ENCODE measurements at places on chromosomes 5 and 9.
A peak's percentile ranks its signal among the peaks of the same experiment; 100 is the strongest.

GRCh38 chr5:32360906-32361305 is 48.2 kb upstream of the MTMR12 start:
- DNase-seq: no peak

GRCh38 chr5:79488058-79488457 is 25.9 kb downstream of the HOMER1 start:
- no peak for DNase-seq

- DNase-seq: no peak
Observed at GRCh38 chr5:155148694-155149093, 135.1 kb downstream of the KIF4B start.

DNA sequence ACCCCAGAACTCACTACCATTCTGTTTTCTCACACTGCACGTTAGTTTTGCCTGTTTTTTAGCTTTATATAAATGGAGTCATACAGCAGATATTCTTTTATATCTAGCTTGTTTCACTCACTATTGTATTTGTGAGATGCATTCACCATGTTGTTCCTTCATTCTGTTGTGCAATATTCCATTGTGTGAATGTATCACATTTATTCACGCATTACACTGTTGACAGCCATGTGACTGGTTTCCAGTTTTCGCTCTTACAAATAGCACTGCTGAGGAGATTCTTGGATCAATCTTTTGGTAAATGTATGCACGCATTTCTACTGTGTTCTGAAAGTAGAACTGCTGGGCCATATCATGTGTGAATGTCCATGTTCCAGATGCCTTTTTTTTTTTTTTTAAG is 6.4 kb upstream of the SNX30 start:
- DNase-seq: no peak

GRCh38 chr5:55699041-55699688 is 13.0 kb downstream of the SLC38A9 start:
- peak; percentile 32 for DNase-seq

- no peak for DNase-seq
Observed at GRCh38 chr5:147464211-147464610, 45.7 kb downstream of the DPYSL3 start.

DNA sequence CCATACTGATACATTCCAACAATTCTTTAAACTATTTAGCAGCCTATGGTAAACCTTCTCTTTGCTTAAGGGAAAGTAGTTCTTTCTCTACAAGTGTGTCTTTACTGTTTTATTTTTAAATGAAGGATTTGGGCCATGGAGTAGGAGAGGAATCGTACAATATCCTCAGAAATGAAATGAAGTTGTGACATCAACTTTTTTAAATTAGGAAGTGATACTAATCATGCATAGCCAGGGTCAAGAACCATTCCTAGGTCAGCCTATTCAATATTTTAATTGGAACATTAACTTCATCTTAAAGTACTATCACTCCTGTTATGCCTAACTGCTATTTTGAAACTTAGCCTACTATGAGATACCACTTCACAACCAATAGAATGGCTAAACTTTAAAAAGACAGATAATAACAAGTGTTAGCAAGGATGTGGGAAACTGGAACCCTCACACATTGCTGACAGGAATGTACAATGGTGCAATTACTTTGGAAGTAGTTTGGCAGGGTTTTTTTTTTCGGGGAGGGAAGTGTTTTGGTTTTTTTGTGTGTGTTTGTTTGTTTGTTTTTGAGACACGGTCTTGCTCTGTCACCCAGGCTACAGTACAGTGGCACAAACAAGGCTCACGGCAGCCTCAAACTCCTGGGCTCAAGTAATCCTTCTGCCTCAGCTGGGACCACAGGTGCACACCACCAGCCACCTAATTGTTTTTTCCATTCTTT is 10.7 kb downstream of the AGTPBP1 start:
- DNase-seq: no peak

- no peak for DNase-seq
Observed at GRCh38 chr5:143682246-143682905, 129.6 kb upstream of the HMHB1 start.

DNA sequence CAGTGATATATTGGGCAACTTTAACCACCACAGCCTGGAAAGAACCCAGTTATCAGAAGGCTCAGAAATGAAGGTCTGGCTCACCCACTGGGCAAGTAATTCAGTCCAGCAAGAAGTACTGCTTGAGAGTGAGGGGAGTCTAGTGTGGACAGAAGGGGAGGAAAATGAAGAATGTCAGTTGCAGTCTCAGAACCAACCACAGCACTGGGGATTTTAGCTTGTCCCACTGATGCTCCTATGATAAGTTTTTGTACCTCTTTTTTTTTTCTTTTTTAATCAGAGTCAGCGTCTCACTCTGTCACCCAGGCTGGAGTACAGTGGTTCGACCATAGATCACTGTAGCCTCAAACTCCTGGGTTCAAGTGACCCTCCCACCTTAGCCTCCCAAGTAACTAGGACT is 9.4 kb upstream of the CD72 start:
- no peak for DNase-seq

DNA sequence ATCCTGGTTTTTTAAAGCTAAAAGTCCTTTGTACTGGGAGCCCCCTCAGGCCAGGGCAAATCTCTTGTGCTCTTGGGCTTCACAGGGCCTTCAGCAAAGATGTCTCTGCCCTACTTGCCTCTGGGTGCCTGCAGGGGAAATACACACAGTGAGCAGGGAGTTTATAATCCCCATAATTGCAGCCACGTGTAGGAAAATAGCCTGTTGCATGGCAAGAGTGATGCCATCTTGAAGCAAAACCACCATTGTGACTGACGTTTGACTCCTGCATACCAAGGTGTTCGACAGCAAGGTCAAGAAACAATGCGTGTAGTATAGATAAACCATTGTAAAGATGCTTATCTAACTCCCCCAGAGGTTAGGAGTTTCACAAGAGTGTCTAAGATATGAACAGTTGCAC is 11.4 kb upstream of the IL3 start:
- no peak for DNase-seq

GRCh38 chr5:72410688-72411295 is 90.6 kb downstream of the PTCD2 start:
- no peak for DNase-seq

DNA sequence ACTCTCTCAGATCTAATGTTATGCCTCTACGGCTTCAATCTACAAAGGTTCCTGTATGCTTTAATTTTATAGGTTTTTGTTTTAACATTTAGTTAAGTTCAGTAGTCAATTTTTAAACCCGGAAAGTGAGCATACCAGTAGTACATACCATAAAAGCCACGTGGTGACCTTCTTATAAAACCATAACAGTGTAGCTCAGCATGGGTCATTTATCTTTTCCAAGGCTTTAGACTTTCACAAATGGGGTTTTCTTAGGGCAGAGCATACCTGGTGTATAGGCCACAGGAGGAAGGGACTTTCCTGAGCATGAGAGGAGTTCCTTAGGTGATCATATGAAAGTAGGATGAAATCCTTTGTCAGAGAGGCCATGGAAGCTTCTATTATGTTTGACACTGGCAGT is 23.2 kb downstream of the ECM2 start:
- no peak for DNase-seq

DNA sequence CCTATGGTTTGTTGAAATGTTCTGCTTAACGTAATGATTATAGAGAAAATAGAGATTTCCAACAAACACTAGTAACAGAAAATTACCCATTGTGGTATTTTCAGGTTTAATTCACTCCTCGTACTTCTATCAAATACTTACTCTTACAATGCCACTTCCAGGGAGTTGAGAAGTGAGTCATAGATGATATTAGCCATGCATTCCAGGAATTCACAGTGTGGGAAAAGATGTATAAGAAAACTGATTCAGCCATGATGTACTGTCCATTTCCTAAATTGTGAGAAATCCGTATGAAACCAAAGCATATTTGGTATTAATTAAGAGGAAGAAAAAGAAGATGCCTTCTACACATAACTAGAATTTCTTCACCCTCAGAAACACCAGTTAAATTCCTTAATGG is 1854.6 kb upstream of the WWC1 start:
- no peak for DNase-seq

DNA sequence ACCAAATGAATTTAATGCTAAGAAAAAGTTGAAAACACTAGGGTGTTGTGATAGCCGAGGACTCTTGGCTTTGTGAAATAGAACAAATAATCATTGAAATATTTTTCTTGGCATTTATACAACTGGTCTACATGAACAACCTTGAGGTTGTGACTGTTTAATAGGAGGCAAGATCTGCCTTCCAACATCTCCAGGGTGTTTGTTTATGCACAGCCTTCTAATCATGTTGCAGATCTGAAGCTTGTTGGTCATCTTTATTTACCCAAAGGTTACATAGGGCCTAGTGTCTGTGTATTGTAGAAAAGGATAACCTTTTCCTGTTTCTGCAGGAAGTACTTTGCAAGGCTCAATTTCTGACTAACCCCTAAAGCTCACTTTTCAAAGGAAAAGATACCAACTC is 65.2 kb upstream of the RANBP3L start:
- no peak for DNase-seq

GRCh38 chr9:113369855-113370140 is 7.0 kb downstream of the HDHD3 start:
- DNase-seq: no peak

DNA sequence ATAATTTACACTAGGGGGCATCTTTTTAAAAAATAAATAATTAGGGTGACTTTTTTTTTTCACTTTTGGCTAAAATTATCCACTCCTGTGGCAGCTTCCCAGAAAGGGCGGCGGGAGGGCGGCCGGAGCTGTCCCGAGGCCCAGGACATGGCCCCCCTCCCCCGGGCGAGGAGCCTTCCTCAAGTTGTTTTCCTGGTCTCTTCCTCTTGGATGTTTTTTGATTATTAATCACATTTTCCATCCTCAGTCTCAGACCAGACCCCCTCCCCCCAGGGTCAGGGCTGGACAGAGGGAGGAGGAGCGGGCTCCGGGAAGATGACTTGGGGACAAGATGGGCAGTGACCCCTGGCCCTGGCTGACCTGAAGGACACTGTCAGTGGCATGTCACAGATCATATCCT is 4.7 kb upstream of the CNTFR start:
- no peak for DNase-seq

- no peak for DNase-seq
Observed at GRCh38 chr9:17578577-17578910, 322 bp upstream of the SH3GL2 start.

- peak; percentile 43 for DNase-seq
Observed at GRCh38 chr9:37187292-37187691, 66.9 kb downstream of the ZCCHC7 start.

DNA sequence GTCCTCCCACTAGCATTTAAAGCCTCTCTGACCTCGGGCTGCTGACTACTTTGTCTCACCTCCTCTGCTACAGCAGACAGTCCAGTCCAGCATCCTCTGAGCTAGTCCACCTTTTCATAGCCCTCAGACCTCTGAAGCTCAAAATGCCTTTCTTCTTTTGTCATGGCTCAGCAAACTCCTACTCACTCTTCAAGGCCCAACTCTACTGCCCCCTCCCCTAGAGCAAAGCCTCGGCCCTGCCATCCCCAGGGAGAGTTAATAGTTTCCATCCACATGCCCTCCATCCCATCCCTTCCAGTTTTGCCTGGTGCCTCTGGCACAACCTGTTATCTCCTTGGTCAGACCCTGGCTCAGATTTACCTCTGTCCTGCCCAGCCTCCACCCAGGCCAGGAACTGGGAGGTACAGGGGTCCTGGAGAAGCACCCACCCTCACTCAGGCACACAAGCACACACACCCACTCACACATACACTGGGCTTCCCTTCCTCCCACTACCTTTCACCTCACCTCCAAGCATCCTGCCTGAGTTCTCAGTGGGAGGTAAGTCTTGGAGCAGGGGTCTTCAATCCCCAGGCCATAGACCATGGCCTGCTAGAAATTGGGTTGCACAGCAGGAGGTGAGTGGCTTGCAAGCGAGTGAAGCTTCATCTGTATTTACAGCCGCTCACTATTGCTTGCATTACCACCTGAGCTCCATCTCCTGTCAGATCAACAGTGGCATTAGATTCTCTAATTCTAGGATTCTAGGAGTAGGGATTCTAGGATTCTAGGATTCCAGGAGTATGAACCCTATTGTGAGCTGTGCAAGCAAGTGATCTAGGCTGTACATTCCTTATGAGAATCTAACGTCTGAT is 18.1 kb downstream of the PDLIM4 start:
- DNase-seq: no peak

DNA sequence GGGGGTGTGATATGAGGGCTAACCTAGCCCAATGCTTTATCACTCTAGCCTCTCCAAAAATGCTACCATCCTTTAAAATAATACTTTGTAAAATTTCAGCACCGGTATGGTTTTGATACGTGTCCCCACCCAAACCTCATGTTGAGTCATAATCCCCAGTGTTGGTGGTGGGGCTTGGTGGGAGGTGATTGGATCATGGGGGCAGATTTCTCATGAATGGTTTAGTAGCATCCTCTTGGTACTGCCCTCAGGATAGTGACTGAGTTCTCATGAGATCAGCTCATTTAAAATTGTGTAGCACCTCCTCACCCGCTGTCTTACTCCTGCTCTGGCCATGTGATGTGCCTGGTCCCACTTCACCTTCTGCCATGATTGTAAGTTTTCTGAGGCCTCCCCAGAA is 35.0 kb upstream of the ANKH start:
- no peak for DNase-seq
